H4 (cell line): ENCODE measurements at places on chromosomes 5 and 9. TPM values are rescaled to one million over a fixed set of nuclear protein-coding genes. Genes with fewer than 3 reads are reported as not detected.

The PHF24 gene
- not detected in 2 replicates for total RNA-seq

The PCDHB2 gene
- 15.0 and 26.2 TPM in 2 replicates for total RNA-seq

DNA sequence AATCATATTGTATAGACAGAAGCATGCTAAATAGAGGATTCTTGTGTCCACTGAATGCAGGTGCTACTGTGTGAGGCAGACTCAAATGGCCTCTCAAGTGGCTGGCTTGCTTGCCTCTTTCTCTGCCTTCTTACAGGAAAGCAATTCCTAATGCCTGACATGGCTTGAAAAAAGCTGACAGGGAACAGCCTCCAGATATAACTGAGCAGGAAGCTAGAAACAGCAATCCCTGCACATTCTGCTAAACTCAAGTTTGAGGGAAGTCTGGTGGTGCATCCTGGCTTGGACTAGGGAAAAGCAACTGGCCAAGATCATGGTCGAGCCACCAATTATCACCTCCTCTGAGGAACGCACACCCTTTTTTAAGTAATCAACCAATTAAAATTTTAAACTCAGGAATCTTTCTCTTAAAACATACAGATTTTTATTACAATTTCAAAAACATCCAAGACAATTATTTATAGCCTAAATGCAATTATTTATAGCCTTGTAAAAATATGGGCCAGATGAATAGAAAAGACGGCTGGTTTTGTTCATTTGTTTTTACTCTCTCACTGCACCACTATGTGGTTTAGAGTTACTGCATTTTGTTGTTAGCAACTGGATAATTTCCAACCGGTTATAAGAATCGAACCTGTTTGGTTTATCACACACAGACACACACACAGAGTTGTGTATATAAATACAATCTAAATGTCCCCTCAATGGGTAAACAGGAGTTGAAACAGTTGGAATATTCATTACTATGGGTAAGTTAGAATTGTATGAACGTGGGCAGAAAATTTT is 290.9 kb upstream of the ANKRD55 start:
- no peak for DNase-seq

- no peak for DNase-seq
Measured at GRCh38 chr9:3939820-3940219, 360.0 kb downstream of the GLIS3 start.

The LRRC70 gene
- 0.04 TPM in 1 of 2 replicates, not detected in the other for total RNA-seq

GRCh38 chr9:137879566-137880150 is 2.1 kb downstream of the CACNA1B start:
- DNase-seq, result no peak

DNA sequence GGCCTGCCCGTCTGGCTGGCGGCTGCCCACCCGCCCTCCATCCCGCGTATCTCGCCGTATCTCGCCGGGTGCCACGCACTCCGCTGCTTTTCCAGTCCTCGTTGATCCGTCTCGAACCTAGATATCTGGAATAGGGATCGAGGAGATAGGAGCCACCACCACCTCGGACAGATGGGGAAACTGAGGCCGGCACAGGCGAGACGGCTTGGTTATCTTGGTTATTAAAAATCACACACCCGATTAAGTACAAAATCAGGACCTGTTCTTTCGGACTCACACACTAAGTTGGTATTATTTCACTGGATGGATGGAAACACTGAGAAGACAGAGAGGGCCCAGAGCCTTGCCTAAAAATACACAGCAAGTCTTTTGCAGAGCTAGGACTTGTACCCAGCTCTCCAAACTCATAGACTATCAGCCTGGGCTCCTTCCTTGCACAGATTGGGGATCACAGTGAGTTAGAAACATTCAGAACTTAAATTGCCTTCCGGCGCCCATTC is 678 bp downstream of the SLC26A2 start:
- DNase-seq, result no peak

GRCh38 chr5:108661024-108661423 is 86.7 kb upstream of the FER start:
- no peak for DNase-seq

The THBS4 gene
- total RNA-seq, result 0.43 and 1.5 TPM in 2 replicates

The TPM2 gene
- total RNA-seq, result 2.7 and 3.9 TPM in 2 replicates

DNA sequence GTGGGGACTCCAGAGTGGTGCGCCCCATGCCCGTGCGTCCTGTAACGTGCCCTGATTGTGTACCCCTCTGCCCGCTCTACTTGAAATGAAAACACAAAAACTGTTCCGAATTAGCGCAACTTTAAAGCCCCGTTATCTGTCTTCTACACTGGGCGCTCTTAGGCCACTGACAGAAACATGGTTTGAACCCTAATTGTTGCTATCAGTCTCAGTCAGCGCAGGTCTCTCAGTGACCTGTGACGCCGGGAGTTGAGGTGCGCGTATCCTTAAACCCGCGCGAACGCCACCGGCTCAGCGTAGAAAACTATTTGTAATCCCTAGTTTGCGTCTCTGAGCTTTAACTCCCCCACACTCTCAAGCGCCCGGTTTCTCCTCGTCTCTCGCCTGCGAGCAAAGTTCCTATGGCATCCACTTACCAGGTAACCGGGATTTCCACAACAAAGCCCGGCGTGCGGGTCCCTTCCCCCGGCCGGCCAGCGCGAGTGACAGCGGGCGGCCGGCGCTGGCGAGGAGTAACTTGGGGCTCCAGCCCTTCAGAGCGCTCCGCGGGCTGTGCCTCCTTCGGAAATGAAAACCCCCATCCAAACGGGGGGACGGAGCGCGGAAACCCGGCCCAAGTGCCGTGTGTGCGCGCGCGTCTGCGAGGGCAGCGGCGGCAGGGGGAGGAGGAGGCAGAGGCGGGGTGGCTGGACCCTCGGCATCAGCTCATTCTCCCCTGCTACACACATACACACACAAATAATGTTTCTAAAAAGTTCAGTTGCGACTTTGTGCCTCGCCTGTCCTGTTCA is 668 bp downstream of the GLIS3 start:
- DNase-seq, result no peak

DNA sequence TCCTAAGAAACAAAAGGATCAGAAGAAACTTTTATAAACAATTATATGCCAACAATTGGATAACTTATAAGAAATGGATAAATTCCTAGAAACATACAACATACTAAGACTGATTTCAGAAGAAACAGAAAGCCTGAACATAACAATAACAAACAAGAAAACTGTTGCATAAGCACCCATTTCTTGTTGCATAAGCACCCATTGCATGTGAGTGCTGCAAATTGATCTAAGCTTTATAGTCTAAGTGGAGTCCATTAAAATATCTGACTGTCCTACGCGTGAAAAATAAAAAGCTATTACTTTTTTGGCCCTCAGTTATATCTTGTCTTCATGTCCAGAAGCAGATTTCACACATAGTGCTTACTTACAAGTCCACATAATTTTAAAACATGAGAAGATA is 19.3 kb downstream of the TYRP1 start:
- DNase-seq, result no peak

DNA sequence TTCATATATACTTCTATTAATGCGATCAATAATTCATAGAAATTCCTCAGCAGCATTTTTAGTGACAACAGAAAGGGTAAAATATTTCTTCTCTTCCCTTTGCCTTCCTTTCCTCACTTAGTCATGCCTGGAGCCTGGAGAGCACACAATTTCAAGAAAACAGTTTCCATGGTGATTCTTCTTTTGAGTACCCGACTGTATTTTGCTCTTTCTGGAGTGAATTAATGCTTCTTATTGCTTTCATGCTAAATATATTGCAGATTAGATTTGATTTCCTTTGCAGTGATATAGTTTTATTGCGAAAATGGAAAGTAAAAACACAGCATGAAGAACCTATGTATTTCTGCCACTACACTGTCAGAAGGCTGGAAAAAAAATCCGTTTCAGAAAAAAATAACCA is 153.5 kb downstream of the PPP2R2B start:
- DNase-seq, result no peak

The BNIP1 gene
- 25.2 and 39.2 TPM in 2 replicates for total RNA-seq
